Stimulated activated CD8-positive, alpha-beta memory T cell treated with anti-CD3 and anti-CD28 coated beads, Interleukin-7, amount 100 ng/mL, for 1 hour (primary cell): ENCODE measurements at places on chromosomes 7 and 10.

GRCh38 chr10:52078397-52078937, 235.6 kb upstream of the DKK1 start:
- no peak for DNase-seq

GRCh38 chr10:86192147-86192546, 174.4 kb downstream of the GRID1 start:
- DNase-seq, result no peak

DNA sequence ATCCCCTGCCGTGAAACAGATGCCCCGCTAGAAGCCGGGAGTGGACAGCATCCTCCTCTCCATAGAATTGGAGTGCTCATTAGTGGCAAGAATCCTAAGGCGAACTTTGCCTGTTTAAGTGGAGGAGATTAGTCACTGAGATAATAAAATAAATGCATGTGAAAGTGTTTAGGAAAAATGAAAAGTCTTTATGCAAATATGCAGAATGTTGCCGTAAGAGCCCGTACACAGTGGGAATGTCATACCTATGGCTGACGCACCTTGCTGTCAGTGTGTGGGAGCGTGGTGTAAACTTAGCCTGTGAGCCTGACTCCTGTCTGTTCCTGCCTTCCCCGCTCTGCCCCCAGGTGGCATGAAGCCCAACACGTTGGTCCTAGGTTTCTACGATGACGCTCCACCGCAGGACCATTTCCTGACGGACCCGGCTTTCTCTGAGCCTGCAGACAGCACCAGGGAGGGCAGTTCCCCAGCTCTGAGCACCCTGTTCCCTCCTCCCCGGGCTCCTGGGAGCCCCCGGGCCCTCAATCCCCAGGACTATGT, 1.7 kb upstream of the TRIP6 start:
- DNase-seq, result no peak

- no peak for DNase-seq
Observed at GRCh38 chr10:58014436-58014835, 253.3 kb downstream of the IPMK start.

DNA sequence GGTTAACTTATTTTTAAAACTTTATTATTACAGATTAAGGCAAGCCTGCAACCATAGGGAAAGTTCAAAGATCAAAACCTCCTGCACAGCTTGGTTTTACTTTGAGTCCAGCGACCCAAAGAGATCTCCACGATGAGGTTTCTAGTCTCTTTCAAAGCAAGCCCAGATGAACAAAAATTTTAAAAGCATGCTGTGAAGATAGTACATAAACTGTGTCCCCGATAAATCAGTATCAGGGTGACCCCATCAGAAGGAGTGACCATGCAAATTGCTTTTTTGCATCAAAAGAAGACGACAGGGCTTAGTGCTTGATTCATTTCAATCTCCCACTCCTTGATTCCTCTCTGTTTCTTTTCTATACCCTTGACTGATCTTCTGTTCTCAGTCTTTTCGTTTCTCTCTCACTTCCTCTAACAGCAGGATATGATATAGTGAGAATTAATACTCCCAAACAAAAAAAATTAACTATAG, 16.0 kb upstream of the DNTT start:
- no peak for DNase-seq
